ENCODE measurements at places on chromosomes 5 and 9.

GRCh38 chr5:83072966-83073365 is 4.2 kb downstream of the TMEM167A start:
- H3K36me3 ChIP-seq: no peaks in the 10 kb centered on the region
- no peak overlapping the region for H3K27ac ChIP-seq
- H3K27me3 ChIP-seq: no peaks in the 10 kb centered on the region
- no peak overlapping the region for H3K4me3 ChIP-seq

GRCh38 chr9:117101008-117101407 is 313.8 kb downstream of the ASTN2 start:
- H3K27ac ChIP-seq: no peak overlapping the region
- no peaks in the 10 kb centered on the region for H3K36me3 ChIP-seq
- no peak overlapping the region for H3K4me3 ChIP-seq
- no peak for ATAC-seq
- no peaks in the 10 kb centered on the region for H3K4me1 ChIP-seq
- H3K27me3 ChIP-seq: peaks cover 5% of the 10 kb centered on the region

GRCh38 chr5:2752821-2753439 is 1.5 kb upstream of the IRX2 start:
- peaks cover 99% of the 10 kb centered on the region for H3K27me3 ChIP-seq
- ATAC-seq: no peak
- H3K4me3 ChIP-seq: no peak overlapping the region
- H3K36me3 ChIP-seq: no peaks in the 10 kb centered on the region
- H3K4me1 ChIP-seq: peaks cover 90% of the 10 kb centered on the region

- no peaks in the 10 kb centered on the region for H3K36me3 ChIP-seq
- H3K4me1 ChIP-seq: peaks cover 21% of the 10 kb centered on the region
- H3K4me3 ChIP-seq: no peak overlapping the region
- peak; percentile 77 for ATAC-seq
Observed at GRCh38 chr5:149824846-149825245, 94.7 kb downstream of the PPARGC1B start.

DNA sequence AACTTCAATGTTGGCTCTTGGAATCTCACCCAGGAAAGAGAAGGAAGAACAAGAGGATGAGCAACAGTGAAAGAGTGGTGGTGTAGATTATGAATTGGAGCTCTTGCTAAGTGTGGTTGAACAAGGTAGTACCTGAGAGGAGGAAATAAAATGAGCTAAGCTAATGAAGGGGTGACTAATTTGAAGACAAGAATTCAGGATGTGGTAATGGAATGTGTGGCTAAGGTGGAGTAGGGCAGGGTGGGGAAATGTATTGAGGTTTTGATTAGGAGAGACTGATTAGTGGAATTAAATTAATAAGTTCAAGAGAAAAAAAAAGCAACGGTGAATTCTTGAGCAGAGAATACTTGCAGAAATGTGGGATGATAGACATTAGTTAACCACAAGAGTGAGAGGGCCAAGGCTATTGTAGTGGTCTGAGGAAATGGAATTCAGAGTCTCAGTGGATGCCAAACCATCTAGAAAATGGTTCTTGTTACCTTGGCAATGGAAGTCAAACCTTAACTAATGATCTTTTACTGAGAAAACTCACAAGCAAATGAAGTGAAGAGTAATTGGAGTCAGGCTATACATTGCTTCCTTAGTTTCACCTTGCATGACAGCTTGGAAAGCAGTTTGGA is 648.3 kb upstream of the ZNF608 start:
- H3K4me1 ChIP-seq: no peaks in the 10 kb centered on the region
- no peak overlapping the region for H3K27ac ChIP-seq
- H3K27me3 ChIP-seq: no peaks in the 10 kb centered on the region
- no peaks in the 10 kb centered on the region for H3K36me3 ChIP-seq
- no peak for ATAC-seq

- H3K4me1 ChIP-seq: peaks cover 16% of the 10 kb centered on the region
- no peak overlapping the region for H3K27ac ChIP-seq
- H3K27me3 ChIP-seq: no peaks in the 10 kb centered on the region
- no peak overlapping the region for H3K4me3 ChIP-seq
- H3K36me3 ChIP-seq: no peaks in the 10 kb centered on the region
Observed at GRCh38 chr5:113201715-113202114, 225.1 kb downstream of the DCP2 start.

GRCh38 chr5:6517510-6517909 is 68.9 kb downstream of the UBE2QL1 start:
- H3K27ac ChIP-seq: no peak overlapping the region
- H3K4me1 ChIP-seq: no peaks in the 10 kb centered on the region
- H3K4me3 ChIP-seq: no peak overlapping the region
- no peak for ATAC-seq
- H3K36me3 ChIP-seq: no peaks in the 10 kb centered on the region

DNA sequence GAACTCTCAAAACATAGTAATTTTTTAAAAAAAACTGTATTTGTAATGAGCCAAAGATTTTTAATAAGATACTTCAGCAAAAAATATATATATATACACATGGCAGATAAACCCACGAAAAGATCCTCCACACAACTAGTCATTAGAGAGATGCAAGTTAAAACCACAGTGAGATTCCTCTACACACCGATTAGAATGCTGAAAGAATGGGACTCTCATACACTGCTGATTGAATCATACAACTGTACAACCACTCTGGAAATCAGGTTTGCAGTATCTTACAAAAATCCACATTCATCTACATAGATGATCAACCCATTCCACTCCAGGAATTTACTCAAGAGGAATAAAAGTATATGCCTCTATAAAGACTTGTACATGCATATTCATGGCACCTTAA is 43.7 kb downstream of the RASEF start:
- H3K27ac ChIP-seq: no peak overlapping the region
- no peaks in the 10 kb centered on the region for H3K4me1 ChIP-seq
- no peaks in the 10 kb centered on the region for H3K36me3 ChIP-seq
- ATAC-seq: no peak
- H3K4me3 ChIP-seq: no peak overlapping the region

DNA sequence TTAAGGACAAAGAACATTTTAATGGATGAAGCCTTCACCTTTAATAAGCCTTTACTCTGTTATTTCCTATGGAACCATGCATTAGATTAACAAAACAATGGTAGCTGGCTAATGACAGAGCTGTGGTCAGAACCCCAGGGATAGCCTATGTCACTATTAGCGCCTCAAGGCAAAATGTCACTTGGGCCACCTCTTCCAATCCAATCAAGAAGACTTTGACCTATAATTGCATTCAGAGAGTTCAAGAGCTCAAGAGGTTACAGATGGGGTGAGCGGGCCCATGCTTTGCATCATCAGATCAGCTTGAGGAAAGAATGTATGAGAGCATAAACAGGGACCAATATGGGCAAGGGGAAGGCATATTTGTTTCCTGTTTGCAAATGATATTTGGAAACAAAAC is 425.1 kb downstream of the ARHGEF28 start:
- ATAC-seq: no peak
- no peak overlapping the region for H3K27ac ChIP-seq
- no peaks in the 10 kb centered on the region for H3K4me1 ChIP-seq
- no peaks in the 10 kb centered on the region for H3K27me3 ChIP-seq

- no peaks in the 10 kb centered on the region for H3K27me3 ChIP-seq
- no peaks in the 10 kb centered on the region for H3K36me3 ChIP-seq
- H3K27ac ChIP-seq: no peak overlapping the region
Observed at GRCh38 chr5:167361795-167362194, 929.6 kb upstream of the WWC1 start.

DNA sequence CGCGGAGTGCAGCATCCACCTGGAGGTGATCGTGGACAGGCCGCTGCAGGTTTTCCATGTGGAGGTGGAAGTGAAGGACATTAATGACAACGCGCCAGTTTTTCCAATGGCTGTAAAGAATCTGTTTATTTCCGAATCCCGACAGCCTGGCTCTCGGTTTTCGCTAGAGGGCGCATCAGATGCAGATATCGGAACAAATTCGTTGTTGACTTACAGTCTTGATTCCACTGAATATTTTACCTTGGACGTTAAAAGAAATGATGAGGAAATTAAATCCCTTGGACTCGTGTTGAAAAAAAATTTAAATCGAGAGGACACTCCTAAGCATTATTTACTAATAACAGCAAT is 611 bp downstream of the PCDHA3 start:
- H3K4me3 ChIP-seq: peak overlapping the region; percentile 1
- H3K36me3 ChIP-seq: no peaks in the 10 kb centered on the region
- peak overlapping the region; percentile 55 for H3K27ac ChIP-seq
- no peaks in the 10 kb centered on the region for H3K4me1 ChIP-seq

- no peaks in the 10 kb centered on the region for H3K36me3 ChIP-seq
- H3K4me3 ChIP-seq: no peak overlapping the region
- H3K27ac ChIP-seq: no peak overlapping the region
- no peaks in the 10 kb centered on the region for H3K27me3 ChIP-seq
- ATAC-seq: no peak
Observed at GRCh38 chr5:81789033-81789432, 38.1 kb upstream of the SSBP2 start.

DNA sequence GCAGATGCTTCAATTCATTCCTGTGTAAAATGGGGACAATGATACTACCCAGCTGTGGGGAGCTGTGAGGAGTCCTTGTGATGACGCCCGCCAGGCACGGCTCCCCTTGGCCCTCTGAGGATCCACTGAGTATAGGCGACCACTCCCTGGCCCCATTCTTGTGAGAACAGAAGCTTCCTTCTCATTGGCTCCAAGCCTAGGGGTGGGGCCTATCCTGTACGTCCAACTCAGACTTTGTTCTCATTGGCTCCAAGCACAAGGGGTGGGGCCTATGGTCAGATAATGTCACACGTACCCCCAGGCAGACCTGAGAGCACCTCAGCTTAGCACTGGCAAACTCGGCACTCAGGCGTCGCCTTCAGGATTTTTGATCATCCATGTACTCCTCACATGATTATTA is 232.9 kb upstream of the MVB12B start:
- no peak overlapping the region for H3K27ac ChIP-seq
- H3K27me3 ChIP-seq: no peaks in the 10 kb centered on the region
- H3K4me1 ChIP-seq: no peaks in the 10 kb centered on the region

DNA sequence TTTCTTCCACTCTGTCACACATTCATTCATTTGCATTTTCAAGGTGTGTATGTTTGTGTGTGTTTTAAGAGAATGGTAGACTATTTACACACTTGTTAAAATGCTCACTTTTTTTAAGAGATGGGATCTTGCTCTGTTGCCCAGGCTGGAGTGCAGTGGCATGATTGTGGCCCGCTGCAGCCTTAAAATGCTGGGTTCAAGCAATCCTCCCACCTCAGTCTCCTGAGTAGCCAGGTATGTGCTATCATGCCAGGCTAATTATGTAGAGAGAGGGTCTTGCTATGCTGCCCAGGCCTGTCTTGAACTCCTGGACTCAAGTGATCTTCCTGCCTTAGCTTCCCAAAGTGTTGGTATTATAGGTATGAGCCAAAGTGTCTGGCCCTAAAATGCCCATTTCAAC is 173.5 kb downstream of the PDE4D start:
- H3K27me3 ChIP-seq: no peaks in the 10 kb centered on the region
- no peak overlapping the region for H3K4me3 ChIP-seq
- ATAC-seq: no peak
- no peak overlapping the region for H3K27ac ChIP-seq

DNA sequence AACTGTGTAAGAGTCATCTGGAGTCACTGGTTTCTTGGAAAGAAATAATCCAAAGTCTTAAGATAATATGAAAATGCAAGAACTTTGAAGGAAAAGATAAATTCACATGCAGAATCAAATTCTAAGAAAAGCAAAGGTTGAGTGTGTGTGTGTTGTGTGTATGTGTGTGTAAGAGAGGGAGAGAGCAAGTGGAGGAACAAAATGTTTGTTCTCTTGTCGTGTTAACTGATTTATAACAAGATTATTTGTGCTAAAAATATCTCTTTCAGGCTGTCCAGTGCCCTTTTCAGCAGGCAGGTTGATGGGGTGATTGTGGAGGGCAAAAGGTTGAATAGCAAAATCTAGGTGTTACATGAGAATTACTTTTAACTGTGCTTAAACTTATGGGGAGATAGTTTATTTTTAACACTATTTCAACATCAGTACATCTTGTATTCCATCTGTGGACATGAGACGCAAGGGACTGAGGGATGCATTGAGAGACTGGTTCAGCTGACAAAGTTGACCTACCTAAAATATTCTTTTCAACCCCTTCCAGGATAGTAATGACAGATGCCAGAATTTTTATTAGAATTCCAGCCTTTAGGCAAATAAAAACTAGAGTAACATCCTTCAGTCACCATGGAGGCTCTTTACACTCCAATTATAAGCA is 342.4 kb upstream of the CD180 start:
- peaks cover 29% of the 10 kb centered on the region for H3K4me1 ChIP-seq
- H3K36me3 ChIP-seq: no peaks in the 10 kb centered on the region
- ATAC-seq: no peak
- no peaks in the 10 kb centered on the region for H3K27me3 ChIP-seq
- peak overlapping the region; percentile 74 for H3K27ac ChIP-seq

DNA sequence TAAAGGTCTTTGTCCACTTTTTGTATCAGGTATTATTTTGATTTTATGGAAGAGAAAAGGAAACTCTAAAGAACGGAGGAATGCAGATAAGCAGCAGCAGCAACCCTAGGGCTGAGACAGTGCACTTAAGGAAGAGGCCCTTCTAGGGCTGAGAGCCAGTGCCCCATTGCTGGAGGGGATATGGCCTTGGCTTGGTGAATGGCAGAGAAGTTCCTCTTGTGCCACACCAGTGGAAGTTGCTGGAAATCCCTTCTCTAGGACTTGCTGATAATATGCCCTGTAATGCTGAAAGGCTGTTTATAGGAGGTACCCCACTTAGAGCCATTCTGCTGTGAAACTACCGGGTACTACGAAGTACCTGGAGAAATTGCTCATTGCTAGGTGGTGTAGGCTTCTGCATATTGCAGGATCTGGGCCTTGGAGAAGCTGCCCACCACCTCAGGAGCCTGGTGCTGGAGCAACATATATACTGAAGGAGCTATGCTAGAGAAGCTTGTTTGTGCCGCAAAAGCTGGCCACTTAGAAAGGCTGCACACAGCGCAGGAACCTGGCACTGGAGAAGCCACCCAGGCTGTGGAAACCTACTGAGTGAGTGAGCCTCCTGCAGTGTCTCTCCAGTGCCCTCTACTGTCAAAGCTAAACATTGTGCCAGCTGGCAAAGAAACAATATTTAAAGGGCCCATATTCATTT is 9.6 kb upstream of the UBTD2 start:
- H3K4me3 ChIP-seq: no peak overlapping the region
- ATAC-seq: peak; percentile 90
- H3K4me1 ChIP-seq: peaks cover 11% of the 10 kb centered on the region
- no peak overlapping the region for H3K27ac ChIP-seq
- no peaks in the 10 kb centered on the region for H3K27me3 ChIP-seq

GRCh38 chr9:93818827-93819472 is 136.2 kb downstream of the BARX1 start:
- peaks cover 53% of the 10 kb centered on the region for H3K27me3 ChIP-seq
- ATAC-seq: no peak
- H3K4me1 ChIP-seq: no peaks in the 10 kb centered on the region

DNA sequence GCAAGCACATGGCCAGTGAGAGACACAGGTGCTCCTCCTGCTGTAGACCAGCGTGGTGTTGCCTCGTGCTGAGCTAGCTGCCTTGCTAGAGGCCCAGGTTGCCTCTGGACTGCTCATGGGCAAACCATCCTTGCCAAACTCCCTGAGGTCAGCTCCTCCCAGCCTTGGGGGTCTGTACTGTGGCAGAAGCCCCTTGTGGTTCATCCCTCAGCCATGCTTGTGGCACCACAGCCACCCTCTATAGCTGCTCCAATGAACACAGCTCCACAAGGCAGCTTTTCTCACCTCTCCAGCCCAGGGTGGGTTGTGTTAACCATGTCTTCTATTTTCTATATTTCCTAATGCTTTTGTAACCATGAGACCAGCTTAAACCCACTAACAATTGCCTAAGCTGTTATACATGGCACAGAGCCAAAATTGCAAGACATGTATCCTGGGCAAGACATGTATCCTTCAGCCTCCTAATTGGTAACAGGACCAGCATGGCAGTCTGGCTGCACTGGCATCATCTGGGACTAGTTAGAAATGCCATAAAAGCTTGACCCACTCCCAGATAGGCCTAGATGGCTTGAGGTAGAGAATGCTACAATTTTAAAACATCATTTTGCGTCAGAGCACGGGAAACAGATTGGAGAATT is 183.1 kb upstream of the S1PR3 start:
- H3K36me3 ChIP-seq: no peaks in the 10 kb centered on the region
- H3K27me3 ChIP-seq: no peaks in the 10 kb centered on the region
- no peak overlapping the region for H3K4me3 ChIP-seq

Measured in gastroesophageal sphincter (tissue), 4 donors.